ENCODE measurements at places on chromosomes 7 and 10.

DNA sequence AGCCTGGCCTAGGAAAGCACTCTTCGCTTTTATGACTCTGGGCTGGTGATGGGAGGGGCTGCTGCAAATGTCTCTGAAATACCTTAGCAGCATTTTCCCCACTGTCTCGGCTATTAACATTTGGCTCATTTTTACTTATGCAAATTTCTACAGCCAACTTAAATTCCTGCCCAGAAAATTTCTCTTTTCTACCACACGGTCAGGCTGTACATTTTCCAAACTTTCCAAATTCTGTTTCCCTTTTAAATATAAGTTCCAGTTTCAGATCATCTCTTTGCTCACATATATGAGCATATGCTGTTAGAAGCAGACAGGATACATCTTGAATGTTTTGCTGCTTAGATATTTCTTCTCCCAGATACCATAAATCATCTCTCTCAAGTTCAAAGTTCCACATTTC lies 332.3 kb downstream of the ADK start:
- DNase-seq, result no peak

DNA sequence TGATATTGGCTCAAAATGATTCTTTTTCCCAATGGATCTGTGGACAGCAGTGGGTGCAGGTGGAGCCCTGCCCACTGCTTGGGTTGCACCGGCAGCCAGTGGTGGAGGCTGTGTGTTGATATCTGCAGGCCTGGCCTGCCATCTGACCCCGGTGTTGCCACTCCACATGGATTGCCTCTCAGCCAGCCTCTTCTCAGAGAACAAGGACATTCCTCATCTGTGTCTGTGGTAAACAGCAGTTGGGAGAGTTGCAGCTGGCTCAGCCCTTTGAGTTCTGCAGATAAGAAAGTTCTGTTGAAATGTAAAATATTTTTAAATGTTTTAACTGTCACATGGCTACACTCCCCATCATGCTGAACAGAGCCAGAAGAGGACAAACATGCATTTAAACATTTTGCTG lies 374.9 kb upstream of the CELF2 start:
- DNase-seq, result peak; percentile 37

DNA sequence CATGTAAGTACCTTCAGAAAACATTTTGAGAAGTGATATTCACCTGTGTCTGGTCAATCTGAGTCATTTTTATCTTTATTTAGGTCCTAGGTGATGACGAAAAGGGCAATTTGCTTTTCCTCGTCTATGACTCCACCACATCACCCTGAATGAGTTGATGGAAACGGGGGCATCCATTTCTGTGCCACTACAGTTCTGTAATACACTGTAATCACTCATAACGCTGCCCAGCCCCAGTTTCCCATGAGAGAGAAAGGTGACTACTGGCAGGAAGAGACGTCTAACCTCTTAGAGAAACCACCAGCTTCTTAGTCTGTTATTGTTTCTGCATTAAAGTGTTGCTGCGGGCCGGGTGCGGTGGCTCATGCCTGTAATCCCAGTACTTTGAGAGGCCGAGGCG lies 205.3 kb upstream of the MKLN1 start:
- no peak for DNase-seq

GRCh38 chr7:34332006-34332405 lies 326.0 kb upstream of the NPSR1 start:
- peak; percentile 28 for DNase-seq

DNA sequence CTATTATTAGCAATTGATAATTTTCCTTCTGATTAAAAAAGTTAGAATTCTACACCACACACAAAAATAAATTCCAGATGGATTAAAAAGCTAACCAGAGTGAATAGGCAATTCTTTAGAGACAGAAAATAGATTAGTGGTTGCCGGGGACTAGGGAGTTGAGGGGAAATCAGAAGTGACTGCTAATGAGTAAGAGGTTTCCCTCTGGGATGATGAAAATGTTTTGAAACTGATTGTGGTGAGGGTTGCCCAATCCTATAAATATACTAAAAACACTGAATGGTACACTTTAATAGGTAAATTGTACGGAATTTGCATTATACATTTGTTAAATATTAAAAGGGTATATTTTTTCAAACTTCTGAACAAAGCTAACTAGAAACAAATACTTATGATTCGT lies 214.9 kb downstream of the GPAM start:
- DNase-seq, result no peak

GRCh38 chr10:28997734-28998133 lies 291.1 kb upstream of the LYZL1 start:
- DNase-seq, result peak; percentile 1

Data from NCI-H1417 (cell line).